ENCODE measurements at places on chromosomes 4 and X.

DNA sequence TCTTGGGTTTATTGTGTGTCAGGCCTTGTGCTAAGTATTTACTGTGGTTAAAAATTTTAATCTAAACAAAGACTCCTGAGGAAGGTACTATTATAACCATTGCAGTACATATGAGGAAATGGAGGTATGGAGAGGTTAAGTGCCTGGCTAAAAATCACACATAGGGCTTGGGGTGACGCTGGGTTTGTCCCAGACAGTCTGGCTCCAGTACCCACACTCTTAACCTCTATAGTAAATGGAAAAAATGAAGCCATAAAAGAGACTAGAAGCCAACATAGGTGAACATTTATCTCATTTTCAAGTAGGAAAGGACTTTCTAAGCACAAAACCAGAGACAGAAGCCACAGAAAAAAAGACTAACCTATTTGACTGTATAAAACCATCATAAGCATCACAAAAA lies 1.9 kb downstream of the FOXP3 start:
- DNase-seq = no peak

GRCh38 chrX:132958091-132958703 lies at the start of gene HS6ST2:
TSS of gene HS6ST2 (minus strand) at chrX:132958629.
- no peak for DNase-seq

DNA sequence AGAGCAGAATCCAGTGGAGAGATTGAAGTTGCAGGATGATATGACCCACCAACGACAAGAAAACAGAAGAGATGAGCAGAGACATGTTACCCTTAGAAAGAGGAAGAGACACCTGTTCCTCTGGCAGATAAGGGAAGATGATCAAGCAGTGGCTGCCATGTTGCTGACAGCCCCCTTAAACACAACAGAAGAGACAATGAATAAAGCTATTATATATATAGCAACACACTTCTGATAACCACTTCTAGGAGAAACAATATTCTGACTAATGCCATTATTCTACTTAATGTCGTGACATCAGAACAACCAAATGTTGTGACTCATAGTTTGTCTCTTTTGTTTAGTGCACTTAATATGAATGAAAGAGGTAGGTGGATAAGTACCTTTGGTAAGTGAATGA lies 44.9 kb downstream of the SH3RF1 start:
- DNase-seq = no peak

GRCh38 chr4:181755846-181756245 lies 487.4 kb upstream of the TENM3 start:
- no peak for DNase-seq

- no peak for DNase-seq
Measured at GRCh38 chr4:118775405-118775804, 60.5 kb downstream of the SEC24D start.

GRCh38 chr4:89001647-89002445 lies 55.1 kb downstream of the FAM13A start:
- DNase-seq = peak; percentile 86

DNA sequence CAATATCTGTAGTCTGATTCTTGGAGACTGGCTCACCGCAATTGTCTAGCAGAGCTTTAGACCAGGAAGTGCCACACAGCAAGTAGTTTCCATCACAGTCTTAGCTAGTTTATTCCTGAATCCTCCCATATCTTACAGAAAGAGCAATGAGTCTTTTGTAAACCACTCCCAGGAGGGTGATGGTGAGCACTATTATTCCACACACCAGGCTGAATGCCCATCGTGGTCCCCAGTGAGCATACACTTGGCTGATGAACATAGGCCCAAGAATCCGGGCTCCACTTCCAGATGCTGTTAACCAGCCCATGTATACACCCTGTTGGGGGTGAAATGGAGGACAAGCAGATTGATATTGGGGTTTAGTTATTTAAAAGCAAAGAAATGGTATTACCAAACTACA lies 39.8 kb downstream of the PLK4 start:
- DNase-seq = no peak

GRCh38 chrX:18714910-18715309 lies 7.5 kb downstream of the PPEF1 start:
- DNase-seq = no peak

GRCh38 chr4:62528874-62529273 lies 1328.7 kb downstream of the ADGRL3 start:
- no peak for DNase-seq

DNA sequence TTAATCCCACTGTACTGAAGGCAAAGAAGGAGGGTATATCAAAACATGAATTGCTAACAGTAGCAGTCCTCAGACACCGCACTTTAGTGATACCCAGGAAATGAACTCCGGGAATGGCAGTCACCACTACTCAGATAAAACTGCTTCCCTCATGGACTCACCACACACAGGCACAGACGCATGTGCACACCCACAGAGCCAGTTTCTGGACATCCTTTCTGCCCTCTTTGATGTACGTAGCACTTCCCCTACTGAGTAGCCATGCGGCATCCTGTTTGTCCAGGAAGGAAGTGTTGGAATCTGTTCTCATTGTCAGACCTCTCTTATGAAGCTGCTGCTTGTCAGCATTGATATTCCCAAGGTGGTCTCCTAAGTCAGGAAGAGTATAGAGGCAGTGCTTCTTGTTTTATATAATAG lies 95.7 kb downstream of the DCLK2 start:
- peak; percentile 74 for DNase-seq

DNA sequence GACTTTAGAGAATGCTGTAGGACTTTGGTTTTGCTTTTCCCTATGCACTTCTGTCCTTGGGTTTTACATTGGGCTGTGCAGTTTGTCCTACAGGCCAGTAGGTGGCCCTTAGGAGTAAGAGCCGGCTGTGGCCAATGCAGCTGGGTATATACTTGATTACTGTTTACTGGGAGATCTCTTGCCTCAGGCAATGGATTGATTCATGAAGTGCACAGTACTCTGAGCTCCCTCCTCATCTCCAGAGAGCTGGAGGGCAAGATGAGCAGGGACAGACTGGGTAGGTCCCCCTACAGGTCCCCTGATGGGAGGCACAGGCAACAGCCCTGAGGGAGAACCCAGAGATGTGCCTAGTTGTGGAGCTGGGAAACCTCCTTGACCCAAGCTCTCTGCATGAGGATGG lies 103.8 kb upstream of the QRFPR start:
- no peak for DNase-seq

DNA sequence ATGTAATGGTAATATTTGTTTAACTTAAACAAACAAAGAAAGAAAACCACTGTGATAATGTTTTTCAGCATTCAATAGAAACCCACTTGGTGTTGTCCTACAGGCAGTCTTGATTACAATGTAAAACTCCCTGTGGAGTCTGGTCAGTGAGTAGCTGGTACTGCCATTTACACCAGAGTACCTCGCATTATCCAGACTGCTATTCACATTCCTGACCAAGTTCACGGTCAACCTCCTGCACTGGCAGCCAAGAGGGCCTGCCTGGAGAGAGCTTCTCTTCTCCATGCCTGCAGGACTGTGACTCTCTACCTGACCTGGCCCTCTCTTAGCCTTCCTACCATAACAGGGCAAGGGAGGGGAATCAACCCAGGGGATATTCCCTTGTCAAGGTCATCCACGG lies 2.9 kb upstream of the LONRF3 start:
- DNase-seq = no peak

DNA sequence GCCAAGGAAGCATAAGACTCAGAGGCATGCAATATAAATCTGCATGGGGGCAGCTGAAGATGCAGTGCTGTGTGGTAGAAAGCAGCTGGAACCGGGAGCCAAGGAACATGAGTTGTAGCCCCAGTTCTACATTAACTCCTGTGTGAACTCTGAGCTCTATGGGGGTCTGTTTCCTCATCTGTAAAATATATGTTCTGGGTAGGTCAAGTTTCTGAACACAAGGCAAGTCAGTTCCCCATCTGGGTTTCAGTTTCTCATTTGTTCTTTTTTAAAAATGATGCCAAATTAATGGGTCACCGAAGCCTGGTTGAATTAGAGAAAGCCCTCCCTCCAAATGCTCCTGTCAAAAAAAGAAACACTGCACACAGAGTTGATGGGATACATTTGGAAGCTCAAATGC lies 24.0 kb downstream of the UNC5C start:
- no peak for DNase-seq

GRCh38 chr4:81146466-81146865 lies 68.6 kb downstream of the PRKG2 start:
- no peak for DNase-seq

DNA sequence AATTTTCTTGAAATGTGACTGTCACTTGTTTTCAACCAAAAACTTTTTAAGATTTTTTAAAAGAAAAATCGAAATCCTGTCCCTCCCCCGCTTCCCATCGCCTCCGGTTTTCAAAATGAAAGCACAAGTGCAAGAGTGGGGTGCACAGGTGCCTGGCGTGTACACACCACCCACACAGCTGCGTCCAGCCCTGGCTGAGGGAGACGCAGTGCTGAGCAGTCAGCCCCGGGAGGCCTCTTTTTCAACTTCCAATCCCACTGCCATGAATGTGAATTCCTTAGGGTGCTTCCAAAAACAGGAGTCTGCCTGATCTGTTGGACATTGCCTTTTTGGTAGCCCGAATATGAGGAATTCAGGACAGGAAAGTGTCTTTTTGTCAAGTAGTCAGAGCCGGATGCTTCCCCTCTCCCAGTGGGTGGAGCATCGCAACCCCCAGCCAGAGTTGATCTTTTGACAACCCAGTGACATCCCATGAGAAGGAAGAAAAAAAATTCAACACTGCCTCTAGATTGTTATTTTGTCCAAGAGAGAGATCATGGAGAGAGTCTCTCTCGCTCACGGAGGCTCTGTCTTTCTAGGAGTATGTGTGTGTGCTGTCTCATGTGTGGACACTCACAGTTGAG lies 8.9 kb downstream of the PRRG3 start:
- no peak for DNase-seq

DNA sequence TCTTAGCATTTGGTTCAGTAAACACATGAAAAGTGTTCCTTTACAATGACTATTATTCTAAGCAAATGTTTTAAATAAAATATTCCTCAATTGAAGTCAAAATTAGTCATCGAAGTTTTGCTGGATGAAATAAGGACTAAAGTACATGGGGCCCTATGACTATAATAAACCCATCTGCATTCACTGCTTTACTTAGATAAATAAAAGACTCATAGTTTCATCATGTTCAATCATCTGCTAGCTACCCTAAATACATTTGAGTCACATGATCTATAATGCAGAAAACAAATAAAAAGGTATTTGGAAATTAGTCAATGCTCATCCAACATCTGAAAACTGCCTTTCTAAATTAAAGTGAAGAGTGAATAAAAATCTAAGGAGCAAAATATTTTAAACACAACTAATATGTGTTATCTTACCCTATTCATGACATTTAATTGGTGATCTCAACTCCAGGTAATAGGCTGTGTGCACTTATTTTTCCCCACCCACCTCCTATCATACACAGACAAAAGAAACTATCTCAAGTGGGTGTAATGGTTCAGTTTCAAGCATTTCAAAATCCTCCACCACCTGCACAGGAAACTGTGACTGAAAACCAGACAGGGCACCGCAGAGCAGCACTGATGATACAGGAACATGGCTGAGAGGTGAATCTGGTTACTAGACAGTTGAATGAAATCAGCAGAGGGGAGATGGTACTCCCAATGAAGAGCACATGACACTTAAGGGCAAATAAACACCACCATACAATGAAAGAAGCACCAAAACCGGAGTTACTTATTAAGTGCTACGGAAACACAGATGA lies 78.6 kb downstream of the CAMK2D start:
- DNase-seq = no peak

- DNase-seq = no peak
Measured at GRCh38 chr4:74982546-74983252, 49.8 kb downstream of the PARM1 start.

- DNase-seq = peak; percentile 51
Measured at GRCh38 chr4:6538575-6538974, 36.4 kb upstream of the MAN2B2 start.

- DNase-seq = no peak
Measured at GRCh38 chrX:39731330-39731667, 366.5 kb downstream of the BCOR start.

- DNase-seq = no peak
Measured at GRCh38 chr4:144575181-144575580, 70.8 kb upstream of the HHIP start.

DNA sequence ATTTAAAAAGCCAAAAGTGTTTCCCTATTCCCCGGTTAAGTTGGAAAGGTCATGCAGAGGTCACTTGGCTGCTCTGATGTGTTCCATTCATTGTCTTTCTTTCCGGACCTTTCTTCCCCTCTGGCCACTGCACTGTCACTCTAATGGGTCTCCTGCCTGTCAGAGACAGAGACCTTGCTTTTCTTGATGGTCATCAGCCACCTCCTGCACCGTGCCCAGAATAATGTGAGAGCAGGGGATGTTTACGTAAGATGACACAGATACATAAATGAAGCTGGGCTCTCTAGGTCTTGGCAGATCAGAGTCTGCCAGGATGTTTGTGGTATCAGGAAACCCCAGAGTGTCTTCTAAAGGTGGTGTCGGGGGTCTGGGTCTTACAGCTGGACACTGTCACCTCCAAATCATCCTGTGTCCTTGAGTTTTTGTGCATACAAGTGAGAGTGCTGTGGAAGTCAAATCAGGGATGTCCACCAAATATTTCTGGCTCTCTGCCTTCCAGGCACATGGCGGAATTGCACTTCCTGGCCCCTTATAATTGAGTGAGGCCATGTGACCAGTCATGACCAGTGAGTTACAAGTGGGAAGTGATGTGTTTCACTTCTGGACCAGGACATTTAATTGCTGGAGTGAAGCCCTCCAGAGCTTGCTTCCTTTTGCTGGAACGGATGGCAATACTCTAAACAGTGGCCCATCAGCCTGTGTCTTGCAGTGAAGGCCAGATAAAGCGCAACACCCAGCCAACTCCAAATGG lies 130.6 kb upstream of the ATP6AP2 start:
- no peak for DNase-seq

DNA sequence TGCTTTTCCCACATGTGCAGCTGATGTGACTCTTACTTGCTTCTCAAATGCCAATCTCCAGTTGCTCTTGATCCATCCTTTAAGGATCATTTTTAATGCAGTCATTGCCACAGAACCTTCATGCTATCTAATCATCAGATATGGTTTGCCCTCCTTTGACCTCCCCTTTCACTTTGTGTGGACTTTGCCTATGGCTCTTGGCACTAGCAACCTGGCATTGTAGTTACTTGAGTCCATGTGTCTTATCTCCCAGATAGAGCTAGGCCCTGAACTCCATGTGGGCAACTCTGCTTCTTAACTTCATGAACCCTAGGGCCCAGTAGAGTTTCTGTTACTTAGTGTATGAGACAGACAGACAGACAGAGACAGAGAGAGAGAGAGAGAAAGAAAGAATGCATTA lies 41.6 kb downstream of the MTM1 start:
- DNase-seq = no peak

DNA sequence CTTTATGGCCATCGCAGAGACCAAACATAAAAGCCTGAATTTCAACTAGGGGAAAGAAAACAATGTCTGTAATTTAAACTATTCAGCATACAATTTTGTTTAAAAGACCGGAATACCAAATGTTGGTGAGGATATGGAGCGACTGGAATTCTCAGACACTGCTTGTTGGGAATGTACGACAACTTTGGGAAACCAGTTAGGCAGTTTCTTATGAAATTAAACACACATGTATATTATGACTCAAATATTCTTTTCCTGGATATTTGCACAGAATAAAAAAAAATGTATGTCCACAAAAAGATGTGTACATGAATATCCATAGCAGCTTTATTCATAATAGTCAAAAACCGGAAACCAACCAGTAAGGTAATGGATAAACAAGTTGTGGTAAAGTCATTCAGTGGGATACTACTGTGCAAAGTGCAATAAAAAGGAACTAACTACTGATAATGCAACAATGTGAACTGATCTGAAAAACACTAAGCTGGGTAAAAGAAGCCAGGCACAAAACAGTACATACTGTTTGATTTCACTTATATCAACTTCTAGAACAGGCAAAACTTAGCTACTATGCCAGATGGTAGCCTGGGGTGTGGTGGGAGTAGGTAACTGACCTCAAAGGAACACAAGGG lies 152.7 kb upstream of the FTHL17 start:
- no peak for DNase-seq

- no peak for DNase-seq
Measured at GRCh38 chr4:104896660-104897645, 249.7 kb upstream of the TET2 start.

All from DMS79 (cell line).